ENCODE measurements at places on chromosomes 13 and 19.
A peak's percentile ranks its signal among the peaks of the same experiment; 100 is the strongest.

DNA sequence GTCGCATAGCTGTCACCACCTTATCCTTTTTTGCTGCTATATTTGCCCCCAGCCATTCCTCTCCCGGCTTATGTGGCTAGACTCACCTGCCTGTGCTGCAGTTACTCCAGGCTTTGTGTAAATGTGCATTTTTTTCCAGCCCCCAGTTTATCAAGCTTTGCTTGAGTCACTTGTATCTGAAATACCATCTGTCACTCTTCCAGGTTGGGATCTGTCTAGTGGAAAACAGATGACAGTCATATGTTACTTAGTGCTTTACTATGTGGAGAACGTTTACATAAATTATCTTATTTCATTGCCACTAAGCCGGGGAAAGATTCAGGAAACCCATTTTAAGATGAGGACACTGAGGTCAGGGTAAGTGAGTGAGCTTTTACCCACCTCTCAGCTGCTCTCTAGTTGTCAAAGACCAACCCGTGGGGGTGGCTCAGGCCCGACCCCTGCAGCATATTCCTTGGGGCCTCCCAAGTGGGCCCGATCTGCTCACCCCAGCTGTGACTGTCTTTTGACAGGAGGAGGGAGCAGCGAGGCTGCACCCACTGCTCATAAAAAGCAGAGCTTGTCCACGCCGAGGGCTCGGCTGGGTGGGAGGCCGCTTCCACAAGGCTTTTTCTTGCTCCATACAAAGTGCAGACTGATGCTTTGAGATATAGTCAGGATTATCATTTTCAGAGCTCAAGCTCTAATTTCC lies 7.2 kb downstream of the GJB2 start:
- no peak for DNase-seq

DNA sequence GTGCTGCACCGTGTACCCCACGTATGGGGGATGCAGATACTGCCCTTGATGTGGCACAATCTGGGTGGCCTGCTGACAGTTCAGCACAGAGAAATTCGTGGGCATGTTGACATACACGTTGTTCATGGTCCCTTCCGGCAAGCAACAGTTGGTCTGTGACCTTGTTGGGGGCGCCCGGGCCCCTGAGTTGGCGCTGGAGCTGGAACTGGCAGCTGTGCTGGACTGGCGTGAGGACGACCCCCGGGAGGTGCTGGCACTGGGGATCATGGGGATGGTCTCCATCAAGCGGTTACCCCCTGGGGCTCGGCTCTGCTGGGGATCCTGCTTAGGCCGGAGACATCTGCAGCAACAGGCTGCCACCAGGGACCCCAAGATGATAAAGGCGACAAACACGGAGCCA lies 5.2 kb downstream of the SHISA2 start:
- DNase-seq: no peak

DNA sequence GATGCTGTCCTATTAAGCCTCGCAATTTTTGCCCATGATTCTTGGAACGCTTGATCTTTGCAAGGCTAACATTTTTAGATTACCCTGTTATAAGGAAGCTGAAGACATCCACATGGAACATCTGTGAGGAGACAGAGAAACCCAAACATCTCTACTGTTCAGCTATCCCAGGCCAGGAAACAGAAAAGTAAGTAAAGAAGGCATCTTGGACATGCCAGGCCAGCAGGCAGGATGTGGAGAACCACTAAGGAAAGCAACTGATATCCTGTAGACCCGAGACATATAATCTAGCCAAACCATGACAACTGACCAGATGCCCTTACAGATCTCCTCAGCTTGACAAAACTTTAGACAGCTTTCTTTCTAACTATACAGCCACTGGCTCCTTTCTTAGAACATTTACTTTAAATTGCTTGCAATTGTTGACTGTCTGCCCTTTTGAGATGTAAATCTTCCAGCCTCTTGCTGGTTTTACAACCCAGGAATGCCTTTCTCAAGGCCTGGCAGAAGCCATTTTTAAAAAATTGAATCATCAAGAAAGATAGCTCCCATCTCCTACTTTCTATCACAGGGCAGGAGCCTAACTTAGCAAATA lies 255.8 kb upstream of the DACH1 start:
- no peak for DNase-seq

DNA sequence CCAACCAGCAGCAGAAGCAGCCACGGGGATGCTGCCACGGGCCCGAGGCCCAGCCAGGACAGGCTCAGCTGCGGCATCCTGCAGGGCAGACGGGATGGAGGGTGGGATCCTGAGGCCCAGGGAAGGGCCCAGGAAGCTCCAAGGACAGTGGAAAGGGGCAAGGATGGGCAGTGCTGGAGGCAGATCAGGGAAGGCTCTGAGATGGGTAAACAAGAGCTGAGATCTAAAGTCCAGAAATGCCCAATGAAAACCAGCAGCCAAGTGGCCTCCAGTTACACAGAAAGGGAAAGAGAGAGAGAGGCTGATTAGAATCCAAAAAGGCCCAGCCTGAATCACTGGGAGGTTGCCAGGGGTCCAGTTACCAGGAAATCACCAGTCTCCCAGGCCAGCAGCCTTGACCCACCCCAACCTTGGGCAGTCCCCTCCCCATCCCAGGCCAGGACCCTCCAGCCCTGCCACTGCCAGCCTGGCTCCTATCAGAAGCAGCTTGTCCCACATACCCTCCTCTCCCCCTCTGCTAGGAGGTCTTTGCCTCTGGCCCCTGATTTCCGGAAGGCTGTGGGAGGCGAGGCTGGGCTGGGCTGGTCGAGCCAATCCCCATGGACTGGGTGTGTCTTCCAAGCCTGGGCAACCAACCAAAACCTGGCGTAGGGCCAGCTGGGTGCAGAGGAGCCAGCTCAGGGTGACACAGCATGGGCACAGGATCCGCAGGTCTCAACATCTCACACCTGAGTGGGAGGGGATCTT lies at the start of gene CYP4F11:
Gene CYP4F11, minus strand, starts transcription at position 198 of the 747 bp plus-strand sequence. Its CDS starts 121 bp downstream, at position 77.
- DNase-seq: peak; percentile 45

GRCh38 chr13:72886272-72887067 lies 104.5 kb downstream of the PIBF1 start:
- no peak for DNase-seq
